Fibroblast of lung (primary cell): ENCODE measurements at places on chromosomes 3 and 15. TPM values are rescaled to one million over a fixed set of nuclear protein-coding genes. Genes with fewer than 3 reads are reported as not detected.
A peak's percentile ranks its signal among the peaks of the same experiment; 100 is the strongest.

The PSMA4 gene
- 161 and 195 TPM in 2 replicates for total RNA-seq

The TYRO3 gene
- 9.8 and 14.9 TPM in 2 replicates for total RNA-seq

The FETUB gene
- not detected in 2 replicates for total RNA-seq

The GABRB3 gene
- total RNA-seq = 1.5 and 1.8 TPM in 2 replicates

The NEK10 gene
- total RNA-seq = 16.4 and 23.0 TPM in 2 replicates

The GOLGA6L1 gene
- not detected in 2 replicates for total RNA-seq

The TRIM59 gene
- 15.2 and 31.2 TPM in 2 replicates for total RNA-seq

The TRH gene
- not detected in 2 replicates for total RNA-seq

- no peaks in the 10 kb centered on the region for H3K27me3 ChIP-seq
- H3K4me3 ChIP-seq = no peak overlapping the region
- no peaks in the 10 kb centered on the region for H3K36me3 ChIP-seq
- peak; percentile 94 for DNase-seq
Observed at GRCh38 chr15:85482894-85483293, 102.5 kb downstream of the AKAP13 start.

- peaks cover 2% of the 10 kb centered on the region for H3K4me1 ChIP-seq
- H3K36me3 ChIP-seq = peaks cover 4% of the 10 kb centered on the region
- DNase-seq = no peak
- no peaks in the 10 kb centered on the region for H3K27me3 ChIP-seq
- no peak overlapping the region for H3K4me3 ChIP-seq
Observed at GRCh38 chr15:80596521-80596976, 98.6 kb upstream of the ABHD17C start.

DNA sequence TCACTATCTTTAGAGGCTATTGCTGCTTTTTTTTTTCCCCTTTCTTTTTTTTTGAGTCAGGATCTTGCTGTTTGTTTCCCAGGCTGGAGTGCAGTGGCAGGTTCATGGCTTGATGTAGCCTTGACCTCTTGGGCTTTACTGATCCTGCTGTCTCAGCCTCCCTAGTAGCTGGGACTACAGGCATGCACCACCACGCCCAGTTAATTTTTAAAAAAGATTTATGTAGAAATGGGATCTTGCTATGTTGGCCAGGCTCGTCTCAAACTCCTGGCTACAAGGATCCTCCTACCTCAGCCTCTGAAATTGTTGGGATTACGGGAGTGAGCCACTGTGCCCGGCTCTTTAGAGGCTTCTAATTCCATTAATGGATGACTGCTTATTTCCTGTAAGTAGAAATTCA lies 15.1 kb downstream of the MGA start:
- no peaks in the 10 kb centered on the region for H3K4me1 ChIP-seq
- H3K36me3 ChIP-seq = no peaks in the 10 kb centered on the region
- no peak overlapping the region for H3K27ac ChIP-seq

- no peaks in the 10 kb centered on the region for H3K36me3 ChIP-seq
- no peak overlapping the region for H3K27ac ChIP-seq
- no peak overlapping the region for H3K4me3 ChIP-seq
- no peak for DNase-seq
- H3K4me1 ChIP-seq = no peaks in the 10 kb centered on the region
- H3K27me3 ChIP-seq = no peaks in the 10 kb centered on the region
Observed at GRCh38 chr3:133381346-133382109, 18.3 kb upstream of the BFSP2 start.

DNA sequence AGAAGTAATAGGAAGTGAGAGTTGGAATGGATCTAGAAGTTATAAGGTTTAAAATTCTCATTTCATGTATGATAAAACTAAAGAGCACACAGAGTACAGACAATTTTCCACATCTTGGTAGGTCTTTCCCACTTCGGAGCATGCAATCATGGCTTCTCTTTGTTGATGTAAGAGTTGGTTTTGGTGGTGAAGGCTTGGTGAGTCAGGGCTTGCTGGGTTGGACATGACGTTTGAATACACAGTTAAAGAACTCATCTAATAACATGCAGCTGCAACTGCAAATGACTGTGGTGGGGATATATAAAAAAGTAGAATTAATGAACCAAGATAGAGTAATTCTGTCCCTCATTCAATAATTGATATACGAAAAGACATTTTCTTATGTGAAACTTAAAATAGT lies 39.5 kb upstream of the GRM7 start:
- H3K27me3 ChIP-seq = no peaks in the 10 kb centered on the region
- DNase-seq = no peak
- no peak overlapping the region for H3K27ac ChIP-seq

- no peaks in the 10 kb centered on the region for H3K36me3 ChIP-seq
- no peak overlapping the region for H3K27ac ChIP-seq
- no peaks in the 10 kb centered on the region for H3K27me3 ChIP-seq
- H3K4me1 ChIP-seq = no peaks in the 10 kb centered on the region
Observed at GRCh38 chr15:34927726-34928125, 41.8 kb downstream of the AQR start.

- no peaks in the 10 kb centered on the region for H3K36me3 ChIP-seq
- H3K27ac ChIP-seq = no peak overlapping the region
- DNase-seq = peak; percentile 97
- H3K4me1 ChIP-seq = peaks cover 3% of the 10 kb centered on the region
- peak overlapping the region; percentile 28 for H3K4me3 ChIP-seq
Observed at GRCh38 chr3:32109256-32109655, 2.8 kb downstream of the GPD1L start.

GRCh38 chr3:180828723-180829408 lies 83.6 kb upstream of the FXR1 start:
- no peak for DNase-seq
- no peaks in the 10 kb centered on the region for H3K36me3 ChIP-seq
- H3K4me1 ChIP-seq = no peaks in the 10 kb centered on the region
- H3K27ac ChIP-seq = no peak overlapping the region

DNA sequence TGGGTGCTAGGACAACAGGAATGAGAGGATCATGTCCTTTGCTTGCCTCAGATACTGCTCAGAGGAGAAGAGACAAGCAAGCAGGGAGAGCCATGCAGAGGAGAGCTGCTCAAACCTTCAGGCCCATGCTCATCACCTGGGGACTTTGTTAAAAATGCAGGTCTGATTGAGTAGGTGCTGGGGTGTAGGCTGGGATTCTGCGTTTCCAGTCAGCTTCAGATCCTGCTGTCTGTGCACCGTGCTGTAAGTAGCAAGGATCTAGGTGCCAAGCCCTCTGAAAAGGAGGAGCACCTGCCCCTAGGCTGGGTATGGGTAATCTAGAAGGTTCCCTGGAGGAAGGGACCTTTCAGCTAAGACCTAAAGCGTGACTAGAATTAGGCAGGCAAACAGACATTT lies 7.3 kb downstream of the FLNB start:
- peaks cover 18% of the 10 kb centered on the region for H3K4me1 ChIP-seq
- no peak overlapping the region for H3K4me3 ChIP-seq
- no peaks in the 10 kb centered on the region for H3K27me3 ChIP-seq
- H3K36me3 ChIP-seq = no peaks in the 10 kb centered on the region
- no peak for DNase-seq
- H3K27ac ChIP-seq = no peak overlapping the region

DNA sequence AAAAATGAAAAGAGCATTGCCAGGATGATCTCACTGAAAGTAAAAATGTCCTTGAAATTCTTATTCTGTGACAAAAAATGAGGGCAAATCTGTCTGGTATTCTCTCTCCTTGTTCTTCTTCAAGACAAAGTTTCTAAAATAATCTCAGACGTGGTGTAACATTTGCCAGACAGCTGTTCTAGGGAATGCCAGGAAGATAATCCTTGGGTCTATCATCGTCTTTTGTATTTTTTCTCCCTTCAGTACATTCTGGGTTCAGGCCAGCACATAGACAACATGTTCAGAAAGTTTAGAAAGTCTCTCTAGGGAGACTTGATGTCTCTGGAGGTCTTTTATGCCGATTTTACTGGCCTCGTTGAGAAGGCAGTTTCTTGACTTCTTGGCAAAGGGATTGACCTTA lies 121.2 kb upstream of the HES1 start:
- no peak for DNase-seq
- H3K36me3 ChIP-seq = no peaks in the 10 kb centered on the region
- H3K4me3 ChIP-seq = no peak overlapping the region
- H3K27me3 ChIP-seq = peaks cover 14% of the 10 kb centered on the region
- H3K4me1 ChIP-seq = no peaks in the 10 kb centered on the region

DNA sequence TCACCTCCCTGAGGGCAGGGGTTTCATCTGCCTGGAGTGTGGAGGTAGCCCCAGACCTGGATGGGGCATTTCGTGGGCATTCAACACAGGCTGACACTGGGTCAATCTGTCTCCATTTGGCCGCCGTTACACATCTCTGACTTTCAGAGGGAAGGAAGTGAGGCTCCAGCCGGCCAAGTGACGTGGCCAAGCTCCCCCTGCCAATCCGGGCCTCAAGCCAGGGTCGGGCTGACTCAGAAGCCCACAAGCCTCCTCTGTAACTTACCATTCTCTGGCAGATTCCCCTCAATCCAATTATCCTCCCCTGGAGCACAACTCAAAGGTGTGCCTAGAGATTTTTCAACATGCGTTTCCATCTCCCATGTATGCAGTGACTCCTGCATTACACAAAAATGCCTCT lies 227.6 kb downstream of the KLF13 start:
- no peaks in the 10 kb centered on the region for H3K36me3 ChIP-seq
- no peaks in the 10 kb centered on the region for H3K27me3 ChIP-seq
- no peak overlapping the region for H3K4me3 ChIP-seq
- peak overlapping the region; percentile 50 for H3K27ac ChIP-seq

DNA sequence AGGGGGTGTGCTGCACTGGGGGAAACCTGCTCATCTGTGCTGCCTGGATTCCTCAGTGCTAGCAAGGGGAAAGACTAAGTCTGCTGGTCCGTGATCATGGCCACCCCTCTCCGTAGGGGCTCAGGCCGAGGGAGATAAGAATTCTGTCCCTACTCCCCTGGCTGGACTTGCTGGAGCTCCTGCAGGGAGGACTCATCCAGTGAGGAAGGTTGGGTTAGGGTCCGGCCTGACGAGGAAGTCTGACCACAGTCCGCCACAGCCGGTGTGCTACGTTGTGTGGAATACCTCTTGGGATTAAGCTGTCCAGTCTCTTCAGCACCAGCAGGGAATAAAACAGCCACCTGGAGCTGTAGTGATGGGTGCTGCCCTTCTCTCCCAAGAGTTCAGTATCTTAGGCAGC lies 1309.1 kb upstream of the CADM2 start:
- H3K27ac ChIP-seq = no peak overlapping the region
- no peak for DNase-seq
- H3K4me1 ChIP-seq = no peaks in the 10 kb centered on the region

GRCh38 chr3:86788371-86788770 lies 202.6 kb downstream of the VGLL3 start:
- no peak overlapping the region for H3K27ac ChIP-seq
- no peaks in the 10 kb centered on the region for H3K36me3 ChIP-seq
- DNase-seq = peak; percentile 68
- H3K27me3 ChIP-seq = no peaks in the 10 kb centered on the region
- no peak overlapping the region for H3K4me3 ChIP-seq
- peaks cover 2% of the 10 kb centered on the region for H3K4me1 ChIP-seq

- H3K4me3 ChIP-seq = no peak overlapping the region
- H3K27ac ChIP-seq = no peak overlapping the region
- DNase-seq = no peak
Observed at GRCh38 chr3:9161298-9161697, 88.1 kb downstream of the SRGAP3 start.

DNA sequence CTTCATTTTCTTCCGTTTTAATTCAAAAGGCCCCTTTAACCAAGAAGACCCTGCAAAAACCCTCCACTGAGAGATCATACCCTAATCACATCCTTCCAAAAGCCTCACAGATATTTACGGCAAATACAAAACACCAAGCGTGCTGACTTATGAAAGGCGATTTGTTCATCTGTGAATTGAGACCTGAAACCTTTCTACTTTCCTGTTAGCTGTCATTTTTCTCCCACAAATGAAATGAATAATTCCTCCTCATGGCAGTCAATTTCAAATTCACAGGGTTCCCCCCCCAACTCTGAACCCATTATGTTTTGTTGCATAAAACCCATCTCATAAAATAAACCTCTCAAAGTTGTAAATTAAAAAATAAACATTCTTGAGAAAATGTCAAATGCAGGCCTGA lies 149.6 kb downstream of the PDZRN3 start:
- DNase-seq = no peak
- no peak overlapping the region for H3K4me3 ChIP-seq
- H3K27me3 ChIP-seq = no peaks in the 10 kb centered on the region
- no peak overlapping the region for H3K27ac ChIP-seq
- no peaks in the 10 kb centered on the region for H3K4me1 ChIP-seq

DNA sequence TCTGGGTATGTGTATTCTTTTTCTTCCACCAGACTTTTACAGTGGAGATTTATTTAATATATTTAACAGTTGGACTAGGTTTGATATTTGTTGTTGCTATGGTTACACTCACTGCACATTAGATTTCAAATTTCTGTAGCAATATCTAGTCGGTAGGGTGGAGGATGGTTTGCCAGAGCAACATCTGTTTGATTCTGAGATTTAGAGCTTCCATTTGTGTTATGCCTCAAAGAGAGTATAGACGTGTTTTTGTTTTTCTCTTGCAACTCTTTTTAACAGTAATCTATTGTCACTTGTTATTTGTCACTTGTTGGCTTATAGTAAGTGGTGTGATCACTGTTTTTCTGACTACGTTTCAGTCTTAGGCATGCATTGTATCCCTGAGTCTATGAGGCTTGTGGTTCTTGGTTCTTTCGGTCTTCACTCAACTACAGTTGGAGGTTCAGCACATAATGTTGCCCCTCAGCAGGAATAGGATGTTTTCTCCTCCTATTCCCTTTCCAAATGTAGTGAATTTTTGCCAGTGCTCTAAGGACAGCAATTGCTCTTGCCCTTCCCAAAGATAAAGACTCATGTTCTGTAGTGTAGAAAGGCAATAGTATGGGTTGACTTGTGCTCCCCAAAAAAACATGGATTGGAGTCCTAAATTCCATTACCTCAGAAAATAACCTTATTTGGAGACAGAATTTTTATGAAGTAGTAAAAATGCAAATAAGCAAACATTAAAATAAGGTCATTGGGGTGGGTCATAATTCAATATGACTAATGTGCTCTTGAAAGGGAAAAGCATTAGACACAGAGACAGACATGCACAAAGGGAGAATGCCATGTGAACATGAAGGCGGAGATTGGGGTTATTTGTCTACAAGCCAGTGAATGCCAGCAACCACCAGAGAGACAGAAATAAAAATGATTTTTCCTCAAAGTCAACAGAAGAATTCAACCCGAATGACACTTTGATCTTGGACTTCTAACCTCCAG lies 692.1 kb downstream of the DIPK2A start:
- no peaks in the 10 kb centered on the region for H3K36me3 ChIP-seq
- H3K4me3 ChIP-seq = no peak overlapping the region
- H3K27ac ChIP-seq = no peak overlapping the region
- no peaks in the 10 kb centered on the region for H3K4me1 ChIP-seq

GRCh38 chr15:100941536-100941935 lies 22.4 kb downstream of the LRRK1 start:
- no peaks in the 10 kb centered on the region for H3K27me3 ChIP-seq
- no peak overlapping the region for H3K4me3 ChIP-seq
- H3K36me3 ChIP-seq = no peaks in the 10 kb centered on the region

- DNase-seq = no peak
- no peak overlapping the region for H3K27ac ChIP-seq
- no peaks in the 10 kb centered on the region for H3K27me3 ChIP-seq
- no peaks in the 10 kb centered on the region for H3K36me3 ChIP-seq
Observed at GRCh38 chr3:31248563-31248992, 284.1 kb upstream of the STT3B start.

- H3K27me3 ChIP-seq = no peaks in the 10 kb centered on the region
- peaks cover 4% of the 10 kb centered on the region for H3K4me1 ChIP-seq
- peak overlapping the region; percentile 88 for H3K27ac ChIP-seq
- H3K4me3 ChIP-seq = peak overlapping the region; percentile 6
Observed at GRCh38 chr3:156751461-156752025, 74.6 kb upstream of the LEKR1 start.

GRCh38 chr3:66456711-66457173 lies 44.1 kb downstream of the LRIG1 start:
- no peaks in the 10 kb centered on the region for H3K4me1 ChIP-seq
- H3K27me3 ChIP-seq = no peaks in the 10 kb centered on the region
- H3K4me3 ChIP-seq = no peak overlapping the region
- DNase-seq = no peak
- no peak overlapping the region for H3K27ac ChIP-seq
